ENCODE measurements at places on chromosomes 13 and 19.

GRCh38 chr13:26872525-26873385 is 112.2 kb upstream of the GPR12 start:
- peak; percentile 58 for DNase-seq

- no peak for DNase-seq
These were observed 11.3 kb downstream of the GTPBP3 start for GRCh38 chr19:17348700-17349099.

DNA sequence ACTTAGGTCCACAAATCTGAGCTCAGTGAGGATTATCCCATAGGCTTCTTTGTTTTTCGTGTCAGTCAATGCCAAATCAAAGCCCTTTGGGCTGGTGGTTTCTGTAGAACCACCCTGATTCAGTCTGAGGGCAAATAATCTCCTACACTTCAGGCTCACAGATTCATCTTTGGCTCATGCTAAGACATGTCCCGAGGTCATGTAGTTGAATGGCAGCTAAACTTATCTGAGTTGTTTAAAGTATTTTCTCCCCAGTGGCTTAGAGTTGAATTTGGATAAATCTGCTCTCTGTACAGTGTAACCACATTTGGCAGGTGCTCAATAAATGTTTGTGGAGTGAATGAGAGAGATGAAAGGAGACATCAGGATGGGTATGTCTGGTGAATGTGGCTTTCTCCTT is 13.1 kb upstream of the SLC25A42 start:
- DNase-seq, result no peak

- DNase-seq, result no peak
These were observed 146.6 kb downstream of the RGCC start for GRCh38 chr13:41603917-41604316.

- DNase-seq, result no peak
These were observed 251.1 kb downstream of the EFNB2 start for GRCh38 chr13:106284358-106284757.

GRCh38 chr13:95246292-95247082 is 54.8 kb downstream of the ABCC4 start:
- DNase-seq, result no peak

DNA sequence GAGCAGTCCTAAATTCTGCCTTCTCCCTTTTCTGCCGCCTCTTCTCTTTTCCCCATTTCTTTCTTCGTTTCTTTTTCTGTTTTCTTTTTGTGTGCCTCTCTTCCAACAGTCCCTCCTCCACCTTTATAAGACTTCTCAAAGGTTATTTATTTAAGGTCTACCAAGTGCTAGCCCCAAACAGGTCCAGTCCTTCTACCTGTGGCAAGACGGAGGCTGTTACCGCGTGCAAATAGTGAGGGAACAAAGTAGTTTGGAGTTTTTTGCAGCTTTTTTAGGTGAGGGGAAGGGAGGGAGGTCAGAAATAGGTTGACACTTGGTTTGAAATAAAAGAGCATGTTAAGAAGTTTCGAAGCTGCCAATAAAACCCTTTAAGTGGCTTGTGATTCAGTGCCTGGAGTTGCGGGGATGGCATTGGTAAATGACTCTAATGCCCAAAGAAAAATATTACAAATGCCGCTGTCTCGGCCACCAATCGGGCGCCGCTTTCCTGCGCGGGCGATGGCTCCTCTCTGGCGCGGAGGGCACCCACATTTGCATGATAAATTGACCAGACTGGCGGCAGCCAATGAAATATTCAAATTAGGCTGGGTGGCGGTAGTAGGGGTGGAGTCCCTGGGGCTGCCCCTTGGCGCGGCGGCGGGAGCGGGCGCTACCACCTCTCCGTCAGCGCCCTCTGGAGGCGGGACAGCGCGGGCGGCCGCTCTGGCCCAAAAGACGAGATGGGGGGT is 7.5 kb upstream of the TSHZ3 start:
- DNase-seq, result peak; percentile 5

DNA sequence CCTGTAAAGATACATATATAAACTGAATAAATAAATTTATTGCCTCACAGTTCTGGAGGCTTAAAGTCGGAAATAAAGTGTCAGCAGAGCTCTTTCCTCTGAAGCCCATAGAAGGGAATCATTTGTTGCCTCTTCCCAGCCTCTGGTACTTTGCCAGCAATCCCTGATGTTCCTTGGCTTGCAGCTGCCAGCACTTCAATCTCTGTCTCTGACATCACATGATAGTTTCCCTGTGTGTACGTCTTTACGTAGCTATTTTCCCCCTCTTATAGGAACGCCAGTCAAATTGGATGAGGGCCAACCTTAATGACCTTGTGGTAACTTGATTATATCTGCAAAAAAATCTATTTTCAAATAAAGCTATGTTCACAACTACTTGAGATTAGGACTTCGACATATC is 250.9 kb downstream of the LIG4 start:
- DNase-seq, result no peak

DNA sequence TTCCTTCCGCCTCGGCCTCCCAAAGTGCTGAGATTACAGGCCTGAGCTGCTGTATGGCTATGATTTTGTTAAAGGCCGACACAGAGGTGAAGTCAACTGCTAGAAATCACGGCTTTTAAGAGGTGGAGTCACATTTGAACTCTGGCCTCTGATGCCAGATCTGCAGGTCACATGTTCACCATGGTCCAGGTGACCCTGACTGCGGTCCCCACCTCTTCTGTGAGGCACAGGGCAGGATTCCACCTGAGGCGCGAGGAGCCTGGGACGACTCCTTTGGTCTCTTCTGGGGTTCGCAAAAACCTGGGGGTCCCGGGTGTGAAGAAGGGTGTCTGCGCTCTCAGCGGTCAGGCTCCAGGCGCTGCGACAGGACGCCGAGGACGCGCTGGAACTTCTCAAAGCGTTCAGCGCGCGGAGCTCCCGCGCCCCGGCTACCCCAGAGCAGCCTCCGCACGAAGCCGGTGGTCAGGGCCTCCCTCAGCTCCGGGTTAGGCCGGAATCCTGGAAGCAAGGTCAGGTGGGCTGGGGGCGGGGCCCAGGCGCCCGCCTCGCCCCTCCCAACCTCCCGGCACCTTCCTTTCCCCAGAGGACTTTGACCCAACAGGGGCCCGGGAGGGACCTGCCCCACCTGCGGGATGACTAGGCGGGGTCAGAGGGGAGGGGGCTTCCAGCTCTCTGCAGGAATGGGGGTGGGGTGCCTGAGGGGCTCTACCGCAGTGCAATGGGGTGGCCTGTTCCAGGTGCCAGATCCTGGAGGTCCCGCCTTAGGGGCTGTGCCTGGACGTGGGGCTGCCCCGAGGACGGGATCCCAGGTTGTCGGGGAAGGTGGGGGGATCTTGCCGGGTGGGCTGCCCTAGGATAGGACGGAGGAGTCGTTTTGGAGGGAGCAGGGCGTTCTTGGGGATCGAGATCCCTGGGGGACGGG is 13.0 kb downstream of the TRIP10 start:
- no peak for DNase-seq

DNA sequence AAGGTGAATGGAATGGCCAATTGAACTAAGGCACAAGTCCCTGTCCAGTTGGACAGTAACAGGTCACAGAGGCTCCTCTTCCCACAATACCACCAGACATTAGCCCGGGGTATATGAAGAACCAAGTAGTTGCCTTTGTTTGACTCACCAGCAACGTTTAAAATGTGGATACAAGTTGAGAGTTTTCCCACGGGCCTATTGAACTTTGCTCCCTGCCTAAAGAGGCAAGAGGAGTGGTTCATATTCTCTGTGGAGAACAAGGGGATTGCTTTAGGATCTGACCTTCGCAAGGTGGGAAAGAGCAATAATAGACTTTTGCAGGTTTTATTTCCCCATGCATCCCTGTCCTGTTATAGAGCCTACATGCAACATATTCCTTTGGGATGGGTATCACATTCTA is 177.2 kb downstream of the POU4F1 start:
- DNase-seq, result no peak

GRCh38 chr19:45955905-45956608 is 17.6 kb downstream of the NOVA2 start:
- DNase-seq, result peak; percentile 52

- DNase-seq, result peak; percentile 25
These were observed 507 bp downstream of the ALG5 start for GRCh38 chr13:36998624-36999041.

DNA sequence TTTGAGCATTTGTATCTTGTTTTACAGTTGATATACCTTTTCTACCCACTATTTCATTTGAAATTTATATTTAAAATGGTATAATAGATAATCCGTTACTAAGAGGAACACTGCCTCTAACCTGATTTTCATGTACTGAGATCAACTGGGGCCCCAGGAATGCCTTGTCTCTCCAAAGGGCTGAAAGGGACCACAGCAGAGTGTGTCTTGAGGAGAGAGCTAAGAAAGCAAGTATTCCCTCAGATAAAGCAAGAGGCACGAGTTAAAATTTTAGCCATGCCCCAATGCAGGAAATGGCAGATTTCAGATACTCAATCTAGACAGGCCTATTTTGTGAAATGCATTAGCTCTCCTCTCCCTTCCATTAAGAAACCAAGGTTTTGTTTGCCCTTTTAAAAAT is 10.7 kb downstream of the UQCRFS1 start:
- DNase-seq, result no peak

GRCh38 chr19:45140533-45140932 is 20.2 kb downstream of the NKPD1 start:
- DNase-seq, result no peak

DNA sequence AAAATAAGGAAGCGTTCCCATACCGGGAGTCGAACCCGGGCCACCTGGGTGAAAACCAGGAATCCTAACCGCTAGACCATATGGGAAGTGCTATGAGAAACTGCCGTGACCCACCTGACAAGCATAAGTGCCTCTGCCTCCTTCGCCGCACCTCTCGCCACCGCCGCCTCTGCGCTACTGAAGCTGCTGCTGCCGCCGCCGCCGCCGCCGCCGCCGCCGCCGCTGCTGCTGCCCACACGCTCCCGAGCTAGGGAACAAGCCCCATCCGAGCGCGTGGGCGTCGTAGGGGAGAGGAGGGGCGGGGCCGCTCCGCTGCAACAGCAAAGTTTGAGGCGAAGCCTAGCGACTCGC is 610 bp upstream of the WBP4 start:
- DNase-seq, result peak; percentile 77

DNA sequence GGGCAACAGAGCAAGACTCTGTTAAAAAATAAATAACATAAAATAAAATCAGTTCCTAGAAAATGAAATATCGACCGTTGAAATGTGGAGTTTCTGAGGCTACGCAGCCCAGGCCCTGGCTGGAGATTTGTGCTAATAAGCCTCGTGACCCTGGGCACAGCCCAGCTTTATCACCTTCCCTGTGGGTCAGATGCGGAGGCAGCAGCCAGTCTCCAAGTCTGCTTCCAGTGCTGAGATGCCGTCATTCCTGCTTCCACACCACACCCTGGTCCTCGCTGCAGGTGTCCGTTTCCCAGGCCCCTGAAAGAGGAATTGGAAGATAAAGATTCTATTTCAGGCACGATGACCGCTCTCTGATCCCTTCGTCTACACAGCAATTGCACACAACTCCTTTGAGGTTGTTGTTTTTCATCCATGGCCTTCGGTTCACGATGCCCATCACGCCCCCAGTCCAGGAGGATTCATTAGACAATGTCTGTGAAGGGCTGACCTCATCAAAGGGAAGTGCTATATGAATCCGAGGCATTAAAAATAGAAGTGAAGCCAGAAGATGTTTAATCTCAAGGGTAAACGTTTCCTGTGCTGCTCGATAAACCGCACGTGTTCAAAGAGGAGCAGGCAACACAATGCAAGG is 48.3 kb upstream of the ATP11A start:
- no peak for DNase-seq

- DNase-seq, result no peak
These were observed 6.3 kb downstream of the THSD1 start for GRCh38 chr13:52399708-52400107.

GRCh38 chr13:45807520-45808099 is 43.9 kb downstream of the SIAH3 start:
- no peak for DNase-seq

GRCh38 chr19:34341935-34342680 is 22.9 kb upstream of the GPI start:
- no peak for DNase-seq

DNA sequence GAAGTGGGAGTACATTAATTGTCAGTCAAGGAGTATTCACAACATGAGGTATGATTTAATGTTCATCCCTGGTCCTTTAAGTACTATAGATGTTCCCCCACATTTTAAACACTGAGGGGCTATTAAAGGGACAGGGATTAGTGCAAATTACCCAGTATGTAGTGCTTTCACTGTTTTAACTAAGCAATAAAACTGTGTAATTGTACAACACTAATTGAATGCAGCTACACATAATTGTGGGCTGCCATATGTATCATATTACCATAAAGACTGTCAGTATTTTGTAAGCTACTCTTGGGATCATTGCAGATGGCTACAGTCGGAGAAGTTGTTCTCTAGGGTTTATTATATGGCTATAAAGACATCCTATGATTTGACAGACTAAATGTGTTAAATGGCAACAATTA is 316.6 kb downstream of the DCLK1 start:
- DNase-seq, result no peak

- peak; percentile 86 for DNase-seq
These were observed 40.9 kb downstream of the RAB20 start for GRCh38 chr13:110520431-110521295.

- no peak for DNase-seq
These were observed 3.8 kb upstream of the RAB20 start for GRCh38 chr13:110565296-110565695.

DNA sequence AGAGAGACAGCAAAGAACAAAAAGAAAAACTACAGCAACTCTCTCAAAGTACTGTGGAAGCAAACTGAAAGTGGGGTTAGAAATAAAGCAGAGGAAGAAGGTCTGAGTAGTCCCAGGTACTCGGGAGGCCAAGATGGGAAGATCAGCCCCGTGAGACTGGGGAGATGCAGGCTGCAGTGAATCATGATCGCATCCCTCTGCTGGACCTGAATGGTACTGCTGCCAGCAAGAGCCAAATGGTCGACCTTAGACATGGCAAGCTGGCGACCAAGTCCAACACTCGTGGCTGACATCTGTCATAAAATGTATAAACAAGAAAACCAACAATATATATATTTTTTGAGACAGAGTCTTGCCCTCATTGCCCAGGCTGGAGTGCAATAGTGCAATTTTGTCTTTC is 33.7 kb upstream of the ZNF724 start:
- DNase-seq, result no peak

DNA sequence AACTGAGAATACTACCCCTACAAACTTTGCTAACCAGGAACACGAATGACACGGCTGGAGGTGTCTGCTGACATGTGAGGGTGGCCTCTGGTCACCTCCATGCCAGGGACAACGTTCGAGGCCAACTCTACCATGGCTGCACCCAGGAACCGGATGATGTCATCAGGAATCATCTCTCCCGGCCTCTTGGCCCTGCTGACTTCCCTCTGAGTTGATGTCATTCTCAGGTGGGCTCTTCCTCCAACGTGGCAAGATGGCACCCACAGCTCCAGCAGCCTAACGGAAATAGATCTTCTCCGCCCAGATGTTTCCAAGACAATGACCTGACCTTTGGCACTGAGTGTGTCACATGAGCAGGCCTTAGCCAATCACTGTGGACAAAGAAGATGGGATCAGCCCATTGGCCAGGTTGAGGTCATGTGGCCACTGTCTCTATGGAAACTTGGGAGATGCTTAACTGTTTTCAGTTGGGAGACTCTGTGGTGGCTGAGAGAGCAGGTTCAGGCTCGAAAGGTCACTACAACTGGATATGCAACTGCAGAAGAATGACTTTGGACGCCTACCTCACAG is 15.0 kb downstream of the MBD3L2B start:
- DNase-seq, result no peak
